Bronchial epithelial cell (primary cell): ENCODE measurements at places on chromosomes 1 and 21.
A peak's percentile ranks its signal among the peaks of the same experiment; 100 is the strongest.

DNA sequence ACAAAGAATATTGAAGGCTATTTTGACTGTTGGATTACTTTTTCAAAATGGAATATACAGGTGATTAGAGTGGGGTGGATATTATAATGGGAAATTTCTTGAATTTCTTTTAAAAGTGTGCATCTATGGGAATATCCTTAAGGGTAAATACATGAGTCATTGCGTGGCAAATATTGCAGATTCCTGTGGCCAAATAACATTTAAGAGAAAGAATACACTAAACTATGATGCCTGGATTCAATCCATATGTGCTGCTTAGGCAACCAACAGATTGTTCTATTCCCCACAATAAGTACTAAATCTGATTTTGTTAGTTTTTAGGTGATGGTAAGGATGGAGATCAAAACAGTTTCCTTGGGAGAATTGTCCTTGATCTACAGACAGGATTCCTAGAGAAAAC is 119.5 kb downstream of the HMCN1 start:
- peak; percentile 81 for DNase-seq

DNA sequence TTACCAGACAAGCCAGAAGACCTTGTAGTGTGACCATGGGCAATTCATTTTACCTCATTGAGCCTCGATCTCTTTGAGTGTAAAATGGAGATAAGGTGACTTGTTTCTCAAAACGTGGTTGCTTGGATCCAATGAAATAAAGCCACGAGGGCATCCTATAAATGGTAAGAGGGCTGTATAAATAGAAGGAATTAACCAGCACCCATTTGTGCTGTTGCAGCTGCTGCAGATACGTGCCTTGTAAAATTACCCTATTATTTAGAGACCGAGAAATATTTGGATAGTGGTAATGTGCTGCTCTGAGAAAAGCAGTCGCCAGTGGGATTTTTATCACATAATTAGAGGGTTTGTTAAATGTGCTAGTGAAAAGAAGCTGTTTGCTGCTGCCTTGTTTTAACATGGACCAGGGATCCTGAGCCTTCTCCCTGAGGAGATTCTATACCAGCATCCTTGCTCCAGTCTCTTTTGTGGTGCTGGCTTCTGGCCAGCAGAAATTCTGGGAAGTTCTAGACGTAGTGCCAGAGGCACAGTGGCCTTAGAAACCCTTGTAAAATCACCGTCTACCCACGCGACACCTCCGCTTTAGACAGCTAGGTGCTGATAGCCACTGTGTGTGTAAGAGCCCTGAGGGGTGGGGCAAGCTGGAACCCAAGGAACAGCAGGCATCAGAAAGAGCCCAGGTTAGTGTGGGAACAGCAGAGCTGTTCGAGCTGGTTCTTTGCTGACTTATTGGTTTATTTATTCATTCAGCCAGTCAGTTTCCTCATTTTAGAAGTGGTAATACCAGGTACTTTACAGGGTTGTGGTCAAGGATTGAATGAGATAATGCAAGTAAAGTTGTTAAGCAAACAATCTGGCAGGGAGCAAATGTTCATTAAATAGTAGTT is 137.5 kb downstream of the NOS1AP start:
- peak; percentile 74 for DNase-seq

GRCh38 chr1:230749150-230749549 is 2.0 kb downstream of the CAPN9 start:
- DNase-seq = no peak

DNA sequence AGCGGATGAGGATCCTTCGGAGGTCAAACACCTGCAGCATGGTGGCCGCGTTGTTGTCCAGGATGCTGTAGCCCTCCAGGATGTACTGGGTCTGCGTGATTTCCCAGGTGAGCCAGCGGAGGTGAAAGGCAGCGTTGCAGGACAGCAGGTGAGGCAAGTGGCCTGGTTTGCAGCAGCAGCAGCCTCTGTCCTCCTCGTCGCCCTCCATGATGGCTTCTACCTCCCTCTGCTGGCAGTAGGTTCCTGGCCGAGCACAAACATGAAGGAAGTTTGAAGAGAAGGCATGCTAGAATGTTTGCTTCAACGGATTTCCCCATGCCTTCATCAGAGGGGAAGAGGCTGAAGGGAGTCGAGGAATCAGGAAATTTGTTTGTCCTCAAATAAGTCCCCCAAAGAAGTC is 74.7 kb downstream of the NTPCR start:
- DNase-seq = no peak

DNA sequence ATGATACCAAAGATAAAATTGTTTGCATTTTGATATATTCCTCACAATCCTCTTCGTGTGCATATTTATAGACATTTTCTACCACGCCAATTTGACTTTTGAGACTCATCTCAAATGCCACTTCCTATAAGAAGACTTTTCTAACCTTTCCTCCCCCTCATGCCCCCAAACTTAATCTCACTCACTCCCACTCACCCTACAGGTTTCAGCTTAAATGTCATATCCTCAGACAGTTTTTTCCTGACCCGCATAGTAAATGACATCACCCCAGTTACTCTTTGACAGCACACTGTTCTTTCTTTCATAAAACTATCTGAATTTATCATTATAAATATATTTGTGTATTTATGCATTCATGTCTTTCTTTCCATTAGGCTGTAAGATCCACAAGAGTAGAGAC is 29.6 kb upstream of the RGS8 start:
- DNase-seq = no peak

- no peak for DNase-seq
Observed at GRCh38 chr1:155140630-155140953, 261 bp upstream of the DPM3 start.

GRCh38 chr1:44661781-44662682 is 12.2 kb downstream of the TMEM53 start:
- no peak for DNase-seq

DNA sequence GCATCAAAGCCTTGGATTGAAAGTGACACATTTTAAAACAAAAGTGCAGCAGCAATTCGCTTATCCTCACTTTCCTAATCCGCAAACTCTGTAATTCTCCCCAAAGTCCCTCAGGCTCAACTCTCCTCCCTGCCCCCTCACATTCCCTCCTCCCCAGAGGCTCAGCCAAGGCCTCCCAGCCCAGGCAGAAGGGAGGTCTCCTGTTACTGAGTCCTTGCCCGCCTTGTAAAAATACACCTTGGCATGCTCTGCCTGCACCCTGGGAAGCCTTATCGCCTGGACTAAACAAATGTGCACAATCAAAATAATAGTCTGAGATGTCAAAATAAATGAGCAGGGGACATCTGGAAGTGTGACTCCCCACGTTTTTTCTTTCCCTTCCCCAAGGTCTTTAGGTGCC is 109.7 kb downstream of the PLXNA2 start:
- no peak for DNase-seq

DNA sequence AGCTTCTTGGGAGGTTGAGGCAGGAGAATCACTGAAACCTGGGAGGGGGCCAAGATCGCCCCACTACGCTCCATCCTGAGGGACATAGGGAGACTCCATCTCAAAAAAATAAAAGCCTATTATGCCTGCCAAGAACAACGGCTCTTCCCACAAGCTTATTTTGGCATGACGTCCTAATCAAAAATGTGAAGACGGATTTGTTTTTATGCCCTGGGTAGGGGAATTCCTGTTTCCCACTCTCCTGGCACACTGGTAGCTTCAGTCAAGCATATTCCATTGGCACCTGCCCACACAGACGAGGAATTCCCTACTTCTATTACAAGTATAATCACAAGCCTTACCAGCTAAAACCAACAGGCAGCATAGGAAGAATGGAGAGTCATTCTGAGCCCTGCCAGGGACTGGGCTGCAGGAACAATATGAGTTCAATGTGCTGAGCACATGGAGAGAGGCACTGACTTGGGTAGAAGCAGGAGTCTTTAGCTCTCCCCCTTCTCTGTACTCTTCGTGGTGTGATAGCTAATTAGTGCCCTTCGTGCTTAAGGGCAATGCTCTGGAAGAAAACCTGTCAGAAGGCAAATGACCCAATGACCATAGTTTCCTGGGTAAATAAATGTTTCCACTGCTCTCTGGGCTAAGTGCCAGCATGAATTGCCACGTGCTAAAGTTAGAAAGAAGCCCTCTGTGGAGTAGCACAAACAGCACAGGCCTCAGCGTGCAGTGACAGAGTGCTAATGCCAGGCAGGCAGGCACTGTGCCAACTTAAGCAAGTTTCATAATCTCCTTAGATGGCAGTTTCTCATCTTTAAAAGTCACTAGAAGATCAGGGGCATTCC is 16.8 kb downstream of the TNFSF4 start:
- peak; percentile 92 for DNase-seq

DNA sequence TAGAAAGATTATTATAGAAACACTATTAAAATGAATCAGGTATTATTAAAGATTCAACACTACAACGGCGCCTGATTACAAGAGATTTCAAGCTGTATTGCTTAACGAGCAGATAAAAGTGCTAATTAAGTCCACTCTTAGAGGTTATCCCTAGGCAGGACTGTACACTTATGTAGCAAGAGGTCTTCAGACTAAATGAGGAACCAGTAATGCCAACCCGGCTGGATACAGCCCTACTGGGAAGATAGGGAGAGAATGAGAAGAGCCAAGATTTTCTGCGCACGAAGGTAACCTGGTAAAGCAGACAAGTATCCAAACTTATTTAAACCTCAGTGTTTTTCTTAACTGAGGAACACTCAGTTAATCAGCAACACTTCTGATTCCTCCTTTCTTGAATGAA is 115.7 kb upstream of the HIVEP3 start:
- DNase-seq = no peak

DNA sequence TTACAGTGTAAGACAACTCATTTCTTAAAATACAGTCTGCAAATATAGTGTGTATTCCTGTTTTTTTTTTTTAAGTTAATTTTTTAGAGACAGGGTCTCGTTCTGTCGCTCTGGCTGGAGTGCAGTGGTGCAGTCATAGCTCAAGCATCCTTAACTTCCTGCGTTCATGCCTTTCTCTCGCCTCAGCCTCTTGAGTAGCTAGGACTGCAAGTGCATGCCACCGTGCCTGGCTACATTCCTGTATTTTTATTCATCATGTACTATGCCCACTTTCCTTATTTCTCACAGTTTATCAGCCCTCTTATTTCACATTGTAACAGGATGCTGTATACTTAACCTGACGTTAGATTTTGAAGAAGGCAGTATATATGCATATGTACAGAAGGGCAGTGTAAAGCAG is 26.7 kb downstream of the MIER1 start:
- peak; percentile 78 for DNase-seq

GRCh38 chr1:229035748-229036082 is 235.2 kb upstream of the RAB4A start:
- DNase-seq = no peak
